ENCODE measurements at places on chromosomes 5 and 9. TPM values are rescaled to one million over a fixed set of nuclear protein-coding genes. Genes with fewer than 3 reads are reported as not detected.

PCDHB11 gene
- not detected for total RNA-seq

IGIP gene
- 2.6 TPM for total RNA-seq

NPR2 gene
- 11.3 TPM for total RNA-seq

LECT2 gene
- not detected for total RNA-seq

DNAI1 gene
- not detected for total RNA-seq

LCN6 gene
- total RNA-seq = not detected

PCDHGB1 gene
- total RNA-seq = 0.17 TPM

SPATA31D3 gene
- not detected for total RNA-seq

CNTFR gene
- not detected for total RNA-seq

SHOC1 gene
- not detected for total RNA-seq

NFX1 gene
- total RNA-seq = 57.9 TPM

EIF4E1B gene
- not detected for total RNA-seq

EPB41L4A gene
- total RNA-seq = 11.7 TPM

SLC34A3 gene
- total RNA-seq = not detected

PCDHA7 gene
- total RNA-seq = not detected

GABRA6 gene
- not detected for total RNA-seq

MTREX gene
- 72.9 TPM for total RNA-seq

PCDHGA3 gene
- not detected for total RNA-seq

NIPAL4 gene
- total RNA-seq = 1.2 TPM

INSL4 gene
- total RNA-seq = not detected

RARS1 gene
- 88.6 TPM for total RNA-seq

CDC14B gene
- total RNA-seq = 0.45 TPM

NREP gene
- total RNA-seq = 7.7 TPM

PCDHB2 gene
- not detected for total RNA-seq

PCDHAC2 gene
- not detected for total RNA-seq

ANKRD18B gene
- total RNA-seq = 3.9 TPM

NXNL2 gene
- not detected for total RNA-seq

RANBP6 gene
- total RNA-seq = 19.3 TPM

N4BP3 gene
- total RNA-seq = 0.20 TPM

PRDM9 gene
- total RNA-seq = not detected

PLCXD3 gene
- not detected for total RNA-seq

ARHGEF37 gene
- total RNA-seq = 0.67 TPM

GRXCR2 gene
- total RNA-seq = not detected

MLANA gene
- not detected for total RNA-seq

PSD2 gene
- not detected for total RNA-seq

PHF24 gene
- not detected for total RNA-seq

PCDHA12 gene
- not detected for total RNA-seq

WNT8A gene
- total RNA-seq = not detected

KCNT1 gene
- not detected for total RNA-seq

DNAH5 gene
- total RNA-seq = not detected

MEGF10 gene
- not detected for total RNA-seq

MARCHF3 gene
- total RNA-seq = 46.2 TPM

TRPM3 gene
- not detected for total RNA-seq

DOCK8 gene
- 143 TPM for total RNA-seq

SLC12A7 gene
- 13.5 TPM for total RNA-seq

CLIC3 gene
- 4.3 TPM for total RNA-seq

CSF2 gene
- 41.4 TPM for total RNA-seq

TOR1A gene
- total RNA-seq = 53.5 TPM

Measured in natural killer cell treated with Interleukin-12 subunit alpha and Interleukin-12 subunit beta and Interleukin-15 and Interleukin-18, amount 100 ng/mL, for 72 hours (primary cell).